HT1080 (cell line): ENCODE measurements at places on chromosomes 6 and 20.

DNA sequence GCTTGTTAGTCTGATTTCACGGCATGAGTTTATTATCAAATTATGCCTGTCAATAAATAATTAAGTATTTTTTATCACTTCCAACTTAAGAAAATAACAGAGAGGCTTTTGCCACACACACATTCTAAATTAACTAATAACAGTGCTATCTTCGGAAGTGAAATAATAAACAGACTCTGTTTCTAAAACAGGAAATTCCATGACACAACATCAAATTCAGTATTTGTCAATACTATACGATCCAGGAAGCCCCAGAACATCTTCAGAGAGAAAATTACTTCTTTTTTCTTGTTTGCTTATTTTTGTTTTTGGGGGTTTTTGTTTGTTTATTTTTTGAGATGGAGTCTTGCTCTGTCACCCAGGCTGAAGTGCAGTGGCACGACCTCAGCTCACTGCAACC is 150.7 kb upstream of the PRDM1 start:
- no peak for DNase-seq

- no peak for DNase-seq
Observed at GRCh38 chr20:23408957-23409356, 12.3 kb downstream of the NAPB start.

DNA sequence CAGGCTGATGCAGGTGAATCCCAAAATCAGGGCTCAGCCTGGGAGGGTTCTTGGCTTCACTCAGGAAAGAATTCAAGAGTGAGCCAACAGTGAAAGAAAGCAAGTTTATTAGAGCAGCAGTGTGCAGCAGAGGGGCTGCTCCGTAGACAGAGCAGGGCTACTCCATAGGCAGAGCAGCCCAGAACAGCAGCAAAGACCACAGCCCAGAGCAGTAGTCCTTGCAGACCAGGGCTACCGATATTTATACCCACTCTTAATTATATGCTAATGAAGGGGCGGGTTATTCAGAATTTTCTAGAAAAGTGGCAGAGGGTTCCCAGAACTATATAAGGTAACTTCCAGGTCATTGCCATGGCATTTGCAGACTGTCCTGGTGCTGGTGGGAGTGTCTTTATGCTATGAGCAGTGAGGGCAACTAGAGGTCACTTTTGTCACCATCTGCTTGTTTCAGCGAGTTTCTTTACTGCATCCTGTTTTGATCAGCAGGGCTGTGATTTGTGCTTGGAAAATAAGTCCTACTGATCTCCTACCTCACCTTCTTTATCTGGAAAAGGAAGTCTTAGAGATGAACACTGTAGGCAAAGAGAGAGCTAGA is 39.8 kb upstream of the PTPN1 start:
- DNase-seq = peak; percentile 27

- no peak for DNase-seq
Observed at GRCh38 chr20:63006540-63007359, at the start of gene BHLHE23. Gene BHLHE23, minus strand, starts transcription at chr20:63006964. Its CDS starts 190 bp downstream, at chr20:63006774.

DNA sequence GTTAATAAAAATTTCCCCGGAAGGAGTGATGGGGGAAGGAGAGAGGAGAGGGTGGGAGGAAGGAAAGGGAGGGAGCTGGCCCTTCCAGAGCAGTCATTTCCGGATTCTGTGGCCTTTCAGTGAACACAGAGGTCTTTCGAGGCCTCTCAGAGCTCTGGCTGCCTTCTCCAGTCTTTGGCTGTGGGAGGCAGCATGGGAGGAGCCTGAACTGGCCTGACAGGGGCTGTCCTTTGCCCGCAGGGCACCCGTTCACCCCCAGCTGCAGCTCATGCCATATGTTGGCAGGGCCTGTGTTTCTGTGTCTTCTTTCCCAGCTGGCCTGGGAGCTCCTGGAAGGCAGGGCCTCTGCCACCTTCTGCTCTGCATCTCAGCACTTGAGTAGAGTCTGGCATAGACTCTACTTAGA is 95.5 kb downstream of the PPP1R14C start:
- peak; percentile 58 for DNase-seq

DNA sequence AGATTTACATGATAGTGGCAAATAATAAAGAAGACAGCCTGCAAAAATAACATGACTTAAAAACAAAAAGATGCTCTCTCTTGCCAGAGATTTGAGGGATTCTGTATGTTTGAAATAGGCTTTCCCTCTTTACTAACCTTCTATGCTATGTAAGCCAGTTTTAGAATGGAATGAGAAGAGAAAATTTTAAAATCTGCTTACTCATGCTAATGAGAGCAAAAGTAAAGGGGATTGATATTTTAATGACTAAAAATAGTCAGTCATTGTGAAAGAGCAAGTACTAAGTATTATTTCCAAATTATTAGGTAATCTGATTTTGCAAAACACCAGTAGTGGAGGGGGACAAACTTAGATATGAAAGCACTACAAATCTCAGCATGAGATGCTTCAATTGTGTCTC is 563.3 kb upstream of the ADGRB3 start:
- no peak for DNase-seq

DNA sequence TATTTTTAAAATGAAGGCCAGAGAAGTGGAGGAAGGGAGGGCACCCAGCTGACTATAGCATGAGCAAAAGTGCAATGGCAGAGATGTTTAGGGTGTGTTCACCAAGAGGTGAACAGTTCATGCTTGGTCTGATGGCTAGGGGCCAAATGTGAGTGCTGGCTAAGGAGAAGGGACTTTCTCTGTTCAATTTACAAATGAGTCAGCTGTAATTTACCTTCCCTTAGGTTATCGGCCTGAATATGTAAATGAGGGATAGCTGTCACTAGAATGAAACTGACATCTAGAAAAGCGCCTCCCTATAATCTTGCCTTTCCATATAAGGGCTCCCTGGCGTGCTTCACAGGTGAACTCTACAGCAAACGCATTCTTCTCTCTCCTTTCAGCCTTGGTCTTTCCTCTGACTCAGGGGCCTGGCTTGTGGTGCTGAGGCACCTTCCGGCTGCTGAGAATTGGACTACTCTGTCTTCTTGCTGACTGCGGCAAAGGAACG is 114.7 kb upstream of the BACH2 start:
- peak; percentile 87 for DNase-seq

DNA sequence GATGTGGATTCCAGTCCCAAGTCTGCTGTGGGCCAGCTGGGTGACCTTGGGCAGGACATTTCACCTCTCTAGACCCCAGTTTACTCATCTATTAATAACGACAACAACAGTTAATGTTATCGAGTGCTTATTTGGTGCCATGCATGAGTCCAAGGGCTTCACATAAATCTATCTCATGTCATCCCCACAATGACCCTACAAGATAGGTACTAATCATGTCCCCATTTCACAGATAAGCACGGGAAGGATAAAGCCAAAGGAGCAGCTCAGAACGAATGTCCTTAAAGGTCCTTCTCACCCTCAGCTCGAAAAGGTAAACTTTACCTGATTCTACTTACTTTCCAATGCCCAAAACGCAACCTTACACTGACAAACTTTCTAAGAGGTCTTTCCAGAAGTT is 35.7 kb downstream of the TRAM2 start:
- DNase-seq = no peak

- peak; percentile 3 for DNase-seq
Observed at GRCh38 chr6:81331526-81331925, 421.0 kb downstream of the TENT5A start.

DNA sequence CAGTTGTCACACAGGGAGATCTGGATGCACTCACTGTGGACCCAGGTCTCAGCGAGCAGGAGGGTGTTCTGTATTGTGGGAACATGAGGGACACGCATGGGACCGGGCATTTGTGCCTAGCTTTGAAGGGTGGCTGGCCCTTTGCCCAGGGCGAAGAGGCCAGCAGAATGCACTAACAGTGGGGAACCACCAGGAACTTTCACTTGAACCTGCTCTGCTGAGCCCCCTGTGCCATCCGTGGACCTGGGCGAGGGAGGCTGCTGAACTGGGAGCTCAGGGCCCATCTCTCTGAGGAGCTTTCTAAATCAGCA is 1.2 kb upstream of the ULBP2 start:
- DNase-seq = no peak

DNA sequence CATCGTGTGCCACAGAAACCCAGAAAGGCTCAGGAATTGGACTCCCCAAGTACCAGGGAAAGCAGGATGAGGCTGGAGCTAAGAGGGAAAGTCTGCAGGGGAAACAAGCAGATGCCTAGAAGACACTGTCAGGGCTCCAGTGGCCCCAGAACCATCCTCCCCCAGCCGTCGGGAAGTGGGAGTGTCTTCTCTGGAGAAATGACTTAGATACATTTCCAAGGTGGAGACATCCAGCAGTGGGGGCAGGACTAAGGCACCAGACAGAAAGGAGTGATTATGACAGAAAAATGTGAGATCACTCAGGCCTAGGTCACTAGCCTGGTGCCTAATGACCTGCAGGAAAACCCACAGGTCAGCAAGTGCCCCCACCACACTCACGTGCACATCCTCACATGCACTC is 36.0 kb upstream of the VSX1 start:
- DNase-seq = no peak

GRCh38 chr6:44035621-44036020 is 91.6 kb downstream of the MRPL14 start:
- DNase-seq = no peak

- no peak for DNase-seq
Observed at GRCh38 chr6:134435814-134436280, 117.9 kb upstream of the SGK1 start.

GRCh38 chr6:33492093-33492492 is 37.7 kb downstream of the ZBTB9 start:
- DNase-seq = no peak

GRCh38 chr20:20568604-20569205 is 143.7 kb downstream of the RALGAPA2 start:
- no peak for DNase-seq

DNA sequence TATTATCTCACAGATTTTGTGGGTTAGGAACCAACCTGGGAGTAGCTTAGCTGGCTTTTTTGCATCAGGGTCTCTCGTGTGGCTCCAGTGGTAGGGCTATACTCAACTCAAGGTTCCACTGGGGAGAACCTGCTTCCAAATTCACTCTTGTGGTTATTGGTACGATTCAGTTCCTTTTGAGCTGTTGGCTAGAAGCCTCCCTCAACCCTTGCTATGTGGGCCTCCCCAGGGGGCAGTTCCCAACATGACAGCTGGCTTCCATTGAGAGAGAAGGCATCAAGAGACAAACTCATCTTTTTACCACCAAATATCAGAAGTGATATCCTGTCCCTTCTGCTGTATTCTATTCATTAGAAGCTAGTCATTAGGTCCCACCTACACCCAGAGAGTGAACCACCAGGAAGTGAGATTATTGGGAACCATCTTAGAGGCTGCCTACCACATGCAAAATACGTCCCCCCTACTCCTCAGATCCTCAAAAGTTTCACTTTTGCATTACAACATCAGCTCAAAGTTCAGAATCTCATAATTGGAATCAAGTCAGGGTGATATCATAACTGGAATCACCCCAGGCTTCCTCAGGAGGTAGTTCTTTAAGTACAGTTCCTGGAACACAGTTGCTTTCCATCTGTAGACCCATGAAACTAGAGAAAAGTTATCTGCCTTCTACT is 30.9 kb downstream of the MKKS start:
- no peak for DNase-seq

DNA sequence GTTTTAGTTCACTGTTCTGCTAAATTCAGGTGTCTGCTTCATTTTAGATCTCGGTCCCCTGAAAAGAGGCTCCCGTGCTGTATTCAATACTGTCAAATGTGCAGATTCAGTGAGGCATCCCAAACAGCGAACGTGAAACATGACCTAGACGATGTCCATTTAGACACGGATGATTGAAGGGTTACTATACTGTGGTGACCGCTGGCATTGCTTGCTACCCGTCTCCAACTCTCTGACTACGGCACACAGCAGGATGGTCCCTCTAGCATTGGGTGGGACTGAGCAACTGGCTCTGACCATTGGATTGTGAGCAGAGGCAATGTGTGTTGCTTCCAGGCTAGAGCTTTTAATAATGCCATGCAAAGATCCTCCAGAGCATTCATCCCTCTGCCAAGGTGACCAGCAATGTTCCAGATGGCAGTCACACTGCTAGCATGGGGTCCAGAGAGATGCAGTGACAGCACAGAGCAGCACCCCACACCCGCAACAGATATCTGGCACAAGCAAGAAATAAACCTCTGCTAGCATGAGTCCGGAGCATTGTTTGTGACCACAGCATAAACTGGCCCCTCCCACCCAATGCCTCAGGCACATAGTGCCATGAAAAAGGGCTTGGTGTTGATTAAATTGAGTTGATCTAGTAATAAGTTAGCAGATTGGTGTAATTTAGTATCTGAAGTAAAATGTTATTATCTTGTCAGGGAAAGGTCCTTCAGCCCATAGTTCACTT is 9.0 kb downstream of the METTL24 start:
- DNase-seq = no peak

DNA sequence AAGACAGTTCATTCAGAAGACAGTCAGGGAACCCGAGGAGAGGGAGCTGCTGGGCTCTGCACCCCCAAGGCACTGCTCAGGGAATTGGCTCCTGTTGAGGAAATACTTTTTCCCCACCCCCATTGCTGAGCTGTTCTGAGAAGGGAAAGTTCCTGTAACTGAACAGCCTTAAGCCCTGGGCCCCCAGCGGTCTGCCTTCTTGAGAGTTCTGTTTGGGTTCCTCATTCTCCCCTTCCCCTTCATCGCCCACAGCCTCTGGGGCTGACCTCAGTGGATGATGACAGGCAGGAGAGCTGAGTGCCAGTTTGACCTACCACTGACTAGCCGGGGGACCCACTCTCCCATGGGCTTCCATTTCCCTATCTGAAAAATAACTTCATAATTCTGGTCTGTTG is 10.7 kb downstream of the HCK start:
- no peak for DNase-seq

GRCh38 chr20:63703976-63704748 is 3.6 kb downstream of the ARFRP1 start:
- DNase-seq = no peak

- DNase-seq = peak; percentile 54
Observed at GRCh38 chr6:21915707-21916260, 322.2 kb downstream of the SOX4 start.

DNA sequence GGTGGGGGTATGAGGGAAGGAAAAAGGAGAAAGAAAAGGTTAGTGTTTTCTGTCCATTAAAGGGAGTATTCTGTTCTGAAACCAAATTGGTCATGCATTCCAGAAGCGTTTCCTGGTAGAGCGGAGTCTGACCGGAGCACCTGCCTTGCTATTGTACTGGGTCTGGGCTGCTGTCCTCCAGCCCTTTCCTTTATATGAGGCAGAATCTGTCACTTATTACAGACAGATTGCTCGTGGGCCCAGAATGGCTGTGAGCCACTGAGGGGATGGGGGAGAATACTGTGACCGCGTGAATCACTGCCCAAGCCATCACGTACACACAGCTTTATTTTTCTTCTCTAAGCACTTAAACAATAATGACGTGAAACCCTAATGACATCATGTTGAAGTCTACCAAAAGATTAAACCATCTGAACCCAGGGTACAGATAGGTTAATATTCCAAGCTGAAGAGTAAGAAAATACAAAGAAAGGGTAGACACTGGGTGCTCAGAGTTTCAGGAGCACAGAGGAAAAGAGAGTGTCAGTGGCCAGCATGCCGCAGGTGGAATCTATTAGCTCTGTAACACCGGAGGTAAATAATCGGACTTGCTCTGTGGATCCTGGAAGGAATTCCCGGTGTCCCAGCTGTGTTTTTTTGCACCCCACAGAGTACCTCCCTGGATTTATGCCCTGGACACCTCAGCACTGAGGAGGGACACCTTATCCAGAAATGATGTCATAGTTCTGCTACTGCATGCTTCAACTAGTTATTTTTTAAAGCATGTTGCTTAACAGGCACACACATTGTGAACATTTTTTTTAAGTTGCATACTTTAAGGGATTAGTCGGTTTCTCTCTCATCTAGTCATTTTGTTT is 573.3 kb downstream of the PKHD1 start:
- no peak for DNase-seq
